ENCODE measurements at places on chromosomes 11 and 22.
A peak's percentile ranks its signal among the peaks of the same experiment; 100 is the strongest.

- no peak for DNase-seq
Measured at GRCh38 chr11:1567721-1568100, 4.4 kb downstream of the DUSP8 start.

DNA sequence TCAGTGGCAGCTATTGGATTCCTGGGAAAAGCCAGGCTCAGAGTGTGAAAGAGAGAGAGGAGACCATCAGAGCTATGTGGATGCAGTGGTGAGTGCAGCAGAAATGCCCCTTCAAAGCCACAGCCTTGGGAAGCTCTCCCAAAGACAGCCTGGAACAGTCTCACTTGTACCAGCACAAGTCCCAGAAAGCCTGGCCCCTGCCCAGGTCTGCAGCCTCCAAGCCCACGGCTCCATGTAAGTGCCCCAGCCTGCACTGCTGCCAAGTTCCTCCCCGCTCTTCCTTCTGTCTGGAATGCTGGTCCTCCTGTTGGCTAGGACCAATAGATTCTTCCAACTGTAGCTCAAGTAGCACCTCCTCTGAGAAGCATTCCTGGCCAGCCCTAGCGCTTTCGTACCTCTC, 539.7 kb downstream of the MIAT start:
- no peak for DNase-seq

- DNase-seq, result peak; percentile 72
Measured at GRCh38 chr11:2885678-2886081, at the start of gene CDKN1C. Gene CDKN1C (minus strand): TSS chr11:2885775. CDS start chr11:2885456, 319 bp downstream.

GRCh38 chr11:126718276-126718675, 282.3 kb downstream of the KIRREL3 start:
- no peak for DNase-seq

DNA sequence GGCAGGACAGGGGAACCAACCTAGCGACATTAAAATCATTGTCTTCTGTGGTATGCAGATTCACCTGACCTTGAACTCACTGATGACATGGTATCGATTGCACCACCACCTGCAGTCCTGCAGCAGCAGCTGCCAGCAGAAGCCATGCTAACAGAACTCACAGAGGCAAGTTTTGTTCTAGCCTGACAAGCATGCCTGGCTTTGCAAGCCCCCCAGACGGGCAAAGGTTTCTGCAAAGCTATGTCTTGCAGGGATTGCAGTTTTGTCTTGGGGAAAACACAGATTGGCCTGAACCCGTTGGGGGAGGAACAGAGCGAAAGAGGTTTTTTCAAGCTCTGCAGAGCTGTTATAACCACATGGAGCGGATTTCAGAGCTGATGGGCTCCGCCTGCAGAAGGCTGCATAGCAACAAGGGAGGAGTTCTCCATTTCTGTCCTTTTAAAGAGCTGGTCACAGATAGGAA, 221.0 kb downstream of the HIPK3 start:
- no peak for DNase-seq

DNA sequence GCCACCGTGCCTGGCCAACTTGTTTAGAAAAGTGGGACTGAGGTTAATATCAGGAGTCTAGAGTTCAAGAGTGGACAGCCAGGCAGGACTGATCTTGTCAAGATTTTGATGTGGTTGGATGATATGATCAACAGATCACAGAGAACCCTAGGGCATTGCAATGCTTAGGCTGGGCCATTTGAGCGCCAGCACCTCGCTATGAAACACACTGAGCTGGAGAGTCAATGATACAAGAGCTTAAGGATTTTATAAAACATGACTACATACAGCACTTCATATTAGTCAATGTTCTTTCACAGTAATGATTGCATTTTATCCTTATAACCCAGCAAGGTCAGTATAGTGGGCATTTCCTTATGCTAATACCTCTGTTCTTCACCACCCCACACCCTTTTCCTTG, 15.4 kb upstream of the PEX26 start:
- no peak for DNase-seq

DNA sequence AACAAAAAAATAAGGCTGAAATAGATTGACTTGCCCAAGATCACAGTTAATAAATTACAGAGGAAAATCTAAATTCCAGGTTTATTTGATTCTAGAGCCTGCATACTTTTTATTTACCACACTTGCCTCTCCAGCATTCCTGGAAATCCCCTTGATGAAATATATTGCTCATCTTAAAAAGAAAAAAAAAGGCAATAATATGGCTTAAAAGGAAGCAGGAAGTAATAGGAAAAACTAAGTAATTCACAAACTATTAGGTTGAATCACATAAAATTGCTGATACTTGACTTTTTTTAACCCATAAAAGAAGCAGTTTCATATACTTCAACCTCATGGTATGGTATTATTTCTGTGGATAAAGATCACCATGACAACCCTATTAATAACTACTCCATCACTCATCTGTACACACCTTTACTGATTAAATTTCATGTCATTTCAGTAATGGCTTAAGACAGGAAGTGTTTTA, 52.9 kb downstream of the COPB1 start:
- DNase-seq, result no peak

- no peak for DNase-seq
Measured at GRCh38 chr11:40388097-40388818, 1071.2 kb downstream of the LRRC4C start.

GRCh38 chr22:41382098-41382578, 396 bp downstream of the TEF start:
- peak; percentile 48 for DNase-seq

GRCh38 chr22:36914390-36914752, 943 bp downstream of the CSF2RB start:
- DNase-seq, result no peak

DNA sequence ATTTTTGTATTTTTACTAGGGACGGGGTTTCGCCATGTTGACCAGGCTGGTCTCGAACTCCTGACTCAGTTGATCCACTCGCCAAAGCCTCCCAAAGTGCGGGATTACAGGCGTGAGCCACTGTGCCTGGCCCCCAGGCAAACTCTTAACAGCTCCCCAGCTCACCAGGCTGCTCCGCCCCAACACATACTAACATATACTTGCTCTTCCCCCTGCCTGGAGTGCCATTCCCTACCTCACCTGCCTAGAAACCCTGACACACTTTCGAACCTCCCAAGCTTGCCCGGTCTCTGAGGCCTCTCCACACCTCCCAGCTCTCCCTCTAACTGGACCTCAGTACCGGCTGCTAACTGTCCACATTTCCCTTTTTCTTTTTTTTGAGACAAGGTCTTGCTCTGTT, 8.5 kb downstream of the MAP4K2 start:
- no peak for DNase-seq

- DNase-seq, result no peak
Measured at GRCh38 chr11:64164392-64165312, 1.3 kb downstream of the MACROD1 start.

GRCh38 chr11:81207421-81208054, 1526.1 kb downstream of the FAM181B start:
- DNase-seq, result no peak

- DNase-seq, result no peak
Measured at GRCh38 chr11:35796562-35796961, 134.0 kb downstream of the TRIM44 start.

GRCh38 chr11:83159902-83160865, 3.3 kb downstream of the PCF11 start:
- DNase-seq, result no peak

- DNase-seq, result no peak
Measured at GRCh38 chr22:37611207-37611606, 2.6 kb downstream of the GGA1 start.

DNA sequence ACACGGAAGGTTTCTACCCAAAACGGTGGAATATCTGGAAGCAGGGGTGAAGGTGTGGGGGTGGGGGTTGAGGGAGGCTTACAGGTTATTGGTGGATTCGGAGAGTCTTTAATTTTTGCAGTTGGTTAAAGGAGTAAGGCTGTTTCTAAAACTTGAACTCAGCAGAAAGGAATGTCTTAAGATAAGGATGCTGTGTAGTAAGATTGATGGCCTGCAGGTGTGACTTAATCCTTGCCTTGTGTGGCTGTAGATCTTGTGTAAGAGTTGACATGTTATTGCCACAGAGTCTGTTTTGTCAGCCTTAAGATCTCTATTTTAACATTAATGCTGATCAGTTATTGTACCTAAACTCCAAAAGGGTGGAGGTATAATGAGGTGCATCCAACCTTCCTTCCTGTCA, 16.4 kb upstream of the OR6M1 start:
- DNase-seq, result no peak

- no peak for DNase-seq
Measured at GRCh38 chr22:24727218-24727851, 47.2 kb downstream of the PIWIL3 start.
